ENCODE measurements at places on chromosomes 11 and 22.

GRCh38 chr11:71476926-71477640 lies 24.1 kb downstream of the NADSYN1 start:
- no peak for DNase-seq

DNA sequence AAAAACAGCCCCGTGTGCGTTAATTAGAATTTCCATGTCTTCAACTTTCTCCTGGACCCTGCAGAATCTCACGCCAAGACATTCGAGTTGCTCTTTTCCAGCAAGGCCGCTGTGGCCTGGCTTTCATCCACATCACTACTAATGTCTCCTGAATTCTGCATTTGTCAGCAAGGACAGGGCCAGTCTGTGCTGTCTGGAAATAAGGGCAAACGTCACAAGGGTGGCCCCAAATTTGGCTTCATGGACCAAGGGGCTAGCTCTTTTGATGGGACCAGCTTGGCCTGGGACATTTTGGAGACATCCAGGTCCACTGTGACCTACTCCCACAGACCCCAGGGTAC lies 33.4 kb downstream of the KCNQ1OT1 start:
- DNase-seq: no peak

GRCh38 chr22:31295360-31295759 lies 3.1 kb upstream of the PIK3IP1 start:
- DNase-seq: no peak

GRCh38 chr22:41848468-41848867 lies 15.6 kb downstream of the SREBF2 start:
- DNase-seq: no peak

DNA sequence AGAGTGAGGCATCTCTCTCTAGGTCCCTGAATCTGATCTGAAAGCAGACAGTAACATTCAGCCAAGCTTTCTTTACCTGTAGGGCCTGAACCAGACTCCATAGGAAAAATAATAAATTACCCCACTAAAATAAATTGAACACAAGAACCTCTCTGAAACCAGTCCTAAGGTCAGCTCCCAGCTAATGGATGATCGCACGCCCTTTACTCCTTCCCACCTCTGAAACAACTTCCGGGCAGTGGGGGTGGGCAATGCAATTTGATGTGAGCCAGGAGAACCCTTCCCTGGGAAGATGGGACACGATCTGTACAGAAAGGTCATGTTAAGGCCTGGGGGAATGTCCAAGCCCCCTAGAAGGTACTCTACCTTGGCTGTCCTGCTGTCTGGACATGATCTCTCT lies 71.2 kb downstream of the MICAL3 start:
- no peak for DNase-seq

- no peak for DNase-seq
Observed at GRCh38 chr11:61688365-61689163, 8.4 kb downstream of the DAGLA start.

GRCh38 chr11:67024966-67025365 lies 2.0 kb downstream of the SYT12 start:
- no peak for DNase-seq

GRCh38 chr11:86941077-86941870 lies 13.9 kb downstream of the FZD4 start:
- DNase-seq: no peak

GRCh38 chr11:113023228-113023627 lies 62.0 kb downstream of the NCAM1 start:
- DNase-seq: no peak

DNA sequence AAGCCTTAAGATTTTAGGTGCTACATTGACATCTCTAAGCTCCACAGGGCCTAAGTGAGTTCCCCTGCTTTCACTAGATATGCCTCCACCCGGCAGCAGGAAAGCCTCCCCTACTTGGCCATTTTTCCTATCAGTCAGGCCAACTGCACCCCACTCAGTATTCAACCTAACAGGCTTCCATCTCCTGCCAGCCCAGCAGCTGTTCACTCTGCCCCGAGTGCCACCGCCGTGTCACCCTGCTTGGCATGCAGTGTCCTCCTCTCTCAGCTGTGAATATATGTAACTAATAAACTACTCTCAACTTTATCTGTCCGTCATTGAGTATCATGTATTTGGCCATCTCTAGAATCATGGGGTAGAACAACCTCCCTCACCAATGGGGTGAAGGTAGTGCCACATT lies 9.0 kb upstream of the OR6M1 start:
- DNase-seq: no peak

GRCh38 chr22:36455571-36456463 lies 25.6 kb downstream of the TXN2 start:
- no peak for DNase-seq

DNA sequence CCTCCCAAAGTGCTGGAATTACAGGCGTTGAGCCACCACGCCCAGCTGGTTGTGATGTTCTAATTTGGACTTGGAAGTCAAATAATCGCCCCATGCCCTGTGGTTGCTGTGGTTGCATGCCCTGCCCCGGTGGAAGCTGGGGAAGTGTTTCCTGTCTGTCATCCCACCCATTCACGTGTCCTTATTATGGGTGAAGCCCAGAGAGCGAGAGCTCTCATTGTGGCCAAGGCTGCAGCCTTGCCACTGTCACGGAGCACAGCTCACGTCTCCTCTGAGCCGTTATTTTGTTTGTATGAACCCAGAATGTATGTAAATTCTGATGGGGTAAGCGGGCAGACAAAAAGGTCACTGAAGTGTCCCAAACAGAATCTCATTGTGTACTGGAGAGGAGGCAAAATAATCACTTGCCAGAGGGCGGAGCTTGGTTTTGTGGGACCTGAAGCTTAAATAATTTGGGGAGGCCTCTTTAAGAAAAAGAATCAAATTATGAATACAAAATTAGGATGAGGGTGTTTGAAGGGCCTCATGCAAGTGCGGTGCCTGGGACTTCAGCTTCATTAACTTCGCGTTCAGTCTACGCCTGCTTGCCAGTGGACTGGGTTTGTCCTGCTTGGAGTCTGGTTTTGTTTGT lies 25.8 kb upstream of the TREH start:
- no peak for DNase-seq

DNA sequence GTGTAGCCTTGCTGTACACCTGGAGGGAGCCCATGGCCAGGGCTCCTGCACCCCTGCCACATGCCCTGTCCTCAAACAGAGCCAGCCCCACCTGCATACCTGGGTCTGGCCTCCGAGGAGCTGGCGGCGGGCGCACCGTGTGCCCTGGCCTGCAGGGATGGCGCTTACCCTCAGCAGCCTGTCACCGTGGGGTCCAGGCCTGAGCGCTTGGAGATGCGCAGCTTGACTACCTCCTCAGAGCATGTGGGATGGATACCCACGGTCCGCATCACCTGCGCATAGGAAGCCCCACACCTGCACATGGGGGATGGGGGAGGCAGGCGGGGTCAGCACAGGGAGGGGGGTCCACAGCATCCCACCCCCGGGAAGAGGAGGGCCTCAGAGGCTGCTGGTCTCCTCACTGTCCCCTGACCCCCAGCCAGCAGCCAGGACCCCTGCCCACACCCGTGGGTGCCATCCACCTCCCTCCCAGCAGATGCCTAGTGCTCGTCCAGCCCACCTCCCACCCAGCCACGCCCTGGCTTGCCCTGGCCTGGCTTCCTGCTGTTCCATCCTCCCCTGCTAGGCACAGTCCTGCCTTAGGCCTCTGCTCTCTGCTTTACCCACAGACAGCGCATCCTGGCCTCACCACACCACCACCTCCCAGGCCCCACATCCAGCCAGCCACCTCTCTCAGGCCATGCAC lies 22.4 kb upstream of the GNB1L start:
- no peak for DNase-seq

DNA sequence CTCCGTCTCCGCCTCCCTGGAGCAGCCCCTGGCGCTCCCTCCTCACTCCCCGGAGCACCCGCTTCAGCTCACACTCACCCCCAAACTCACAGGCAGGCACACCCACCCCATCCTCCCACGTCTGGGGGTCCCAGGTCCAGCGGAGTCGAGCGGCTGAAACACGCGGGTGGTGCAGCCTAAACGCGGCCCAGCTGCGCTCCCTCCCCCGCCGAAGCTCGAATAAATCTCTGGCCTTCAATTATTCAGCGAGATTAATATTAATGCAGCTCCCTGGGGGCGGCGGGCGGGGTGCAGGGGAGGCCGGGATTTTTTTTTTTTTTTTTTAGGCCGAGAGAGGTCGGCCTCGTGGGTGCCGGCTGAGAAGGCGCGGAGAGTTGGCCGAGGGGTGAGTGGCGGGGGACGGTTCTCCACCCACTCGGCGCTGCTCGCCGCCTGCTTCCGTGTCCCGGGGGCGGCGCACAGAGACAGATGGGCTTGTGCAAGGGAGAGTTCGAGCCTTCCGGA lies 524 bp upstream of the SLC1A2 start:
- peak; percentile 37 for DNase-seq

DNA sequence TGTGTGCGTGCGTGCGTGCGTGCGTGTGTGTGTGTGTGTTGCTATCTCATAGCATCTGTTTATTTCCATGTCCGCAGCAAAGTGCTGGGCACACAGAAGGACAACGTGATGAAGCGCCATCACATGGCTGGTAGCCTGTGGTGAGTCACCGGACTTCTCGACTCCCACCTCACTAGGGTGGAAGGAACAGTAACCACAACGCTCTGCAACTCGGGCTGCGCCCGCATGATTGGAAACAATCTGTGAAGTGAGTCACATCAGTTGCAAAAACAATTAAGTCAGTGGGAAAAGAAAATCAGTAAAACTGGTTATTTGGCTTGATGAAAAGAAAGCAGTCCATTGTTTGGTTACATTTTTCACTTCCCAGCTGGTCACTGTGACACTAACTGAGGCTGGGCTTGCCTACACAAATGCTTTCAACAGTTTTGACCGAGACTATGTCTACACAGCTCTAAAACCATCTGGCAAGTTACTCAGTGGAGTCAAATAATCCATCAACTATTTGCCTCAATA lies 437.3 kb upstream of the CADM1 start:
- peak; percentile 94 for DNase-seq

GRCh38 chr22:43883012-43883661 lies 8.7 kb downstream of the PNPLA5 start:
- no peak for DNase-seq

DNA sequence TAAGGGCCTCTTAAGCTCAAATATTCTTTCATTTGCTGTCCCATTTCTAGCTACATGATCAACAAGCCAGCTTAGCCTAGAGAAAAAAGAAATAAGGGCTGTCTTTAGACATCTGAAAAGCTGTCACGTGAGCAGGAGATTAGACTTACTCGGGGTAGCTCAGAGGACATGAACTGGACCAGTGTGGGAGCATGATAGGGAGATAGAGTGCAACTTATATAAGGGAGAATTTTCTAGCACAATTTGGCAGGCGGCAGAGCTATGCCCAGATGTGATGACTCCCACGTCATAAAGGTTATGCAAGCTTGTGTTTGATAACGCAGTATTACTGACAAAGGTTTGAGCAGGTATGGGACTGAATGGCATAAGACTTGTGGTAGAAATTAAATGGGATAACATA lies 28.2 kb upstream of the TPBGL start:
- DNase-seq: no peak

- no peak for DNase-seq
Observed at GRCh38 chr11:126914941-126915340, 85.6 kb downstream of the KIRREL3 start.

GRCh38 chr11:120637131-120637530 lies 125.6 kb downstream of the GRIK4 start:
- no peak for DNase-seq

GRCh38 chr11:123474994-123475393 lies 44.9 kb downstream of the GRAMD1B start:
- DNase-seq: no peak

DNA sequence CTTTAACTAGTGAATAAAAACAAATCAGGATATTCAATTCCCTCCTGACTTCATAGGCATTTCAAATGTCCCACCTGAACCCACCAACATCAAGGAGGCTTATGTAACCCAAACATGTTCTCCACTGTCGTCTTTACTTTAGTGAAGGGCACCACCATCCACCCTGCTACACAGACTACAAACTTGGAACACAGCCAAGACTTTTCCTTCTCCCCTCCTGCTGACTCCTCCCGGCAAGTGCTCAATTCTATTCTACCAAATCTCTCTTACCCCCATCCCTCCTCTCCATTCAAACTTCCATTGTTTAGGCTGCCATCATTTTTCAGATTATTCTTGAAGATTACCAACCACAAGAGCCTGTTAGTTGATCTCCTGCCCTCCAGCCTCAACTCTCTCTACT lies 24.3 kb downstream of the SAAL1 start:
- DNase-seq: no peak

DNA sequence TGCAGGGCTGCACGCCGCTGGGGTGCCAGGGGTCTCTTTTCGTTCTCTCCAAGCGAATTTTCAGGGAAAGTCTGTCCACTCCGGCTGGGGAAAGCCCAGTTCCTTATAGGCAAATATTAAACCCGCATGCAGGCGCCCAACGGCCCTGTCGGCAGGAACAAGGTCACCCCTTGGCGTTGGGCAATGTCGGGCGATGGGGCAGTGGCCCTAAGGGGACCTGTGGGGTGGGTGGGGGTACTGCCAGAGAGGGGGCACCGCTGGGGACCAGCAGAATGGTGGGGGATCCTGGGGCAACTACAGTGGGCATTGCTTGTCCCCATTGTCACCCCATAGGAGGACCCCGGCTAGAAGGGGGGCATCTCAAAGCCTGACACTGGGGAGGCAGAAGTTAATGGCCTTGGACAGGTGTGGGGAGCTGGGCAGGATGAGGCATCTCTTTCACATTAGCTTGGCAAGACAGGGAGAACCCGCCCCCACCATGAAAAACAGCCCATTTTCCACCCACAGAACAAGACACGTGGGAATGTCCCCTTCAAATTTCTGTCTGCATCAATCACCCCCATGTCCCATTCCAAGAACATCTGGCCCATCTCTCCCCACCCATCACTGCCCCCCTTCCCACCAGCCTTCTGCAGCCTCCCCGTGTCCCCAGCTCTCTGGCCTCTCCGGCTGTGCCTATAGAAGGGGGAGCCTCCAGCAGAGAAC lies 5.5 kb upstream of the IGF2 start:
- DNase-seq: no peak

GRCh38 chr11:46484101-46484500 lies 92.5 kb upstream of the CHRM4 start:
- no peak for DNase-seq

GRCh38 chr22:37267135-37267587 lies 15.1 kb upstream of the CYTH4 start:
- DNase-seq: no peak

DNA sequence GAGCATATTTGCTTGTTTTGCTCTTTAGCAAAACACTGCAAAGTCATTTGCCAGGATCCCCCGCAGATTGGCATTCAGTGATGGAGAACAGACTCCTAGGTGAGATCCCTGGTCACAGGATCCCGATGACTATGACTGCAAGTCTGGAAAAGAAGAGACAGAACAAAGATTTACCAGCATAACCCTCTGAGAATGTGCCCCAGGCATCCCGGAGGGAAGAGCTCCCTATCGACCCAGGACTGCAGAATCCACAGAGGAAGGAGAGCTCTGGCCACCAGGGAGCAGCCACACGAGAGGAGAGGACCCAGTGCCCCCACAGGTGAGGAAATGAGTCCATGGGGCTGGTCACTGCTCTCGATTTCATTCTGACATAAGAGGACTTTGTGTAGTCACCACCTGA lies 105.2 kb downstream of the ZNF280B start:
- no peak for DNase-seq

DNA sequence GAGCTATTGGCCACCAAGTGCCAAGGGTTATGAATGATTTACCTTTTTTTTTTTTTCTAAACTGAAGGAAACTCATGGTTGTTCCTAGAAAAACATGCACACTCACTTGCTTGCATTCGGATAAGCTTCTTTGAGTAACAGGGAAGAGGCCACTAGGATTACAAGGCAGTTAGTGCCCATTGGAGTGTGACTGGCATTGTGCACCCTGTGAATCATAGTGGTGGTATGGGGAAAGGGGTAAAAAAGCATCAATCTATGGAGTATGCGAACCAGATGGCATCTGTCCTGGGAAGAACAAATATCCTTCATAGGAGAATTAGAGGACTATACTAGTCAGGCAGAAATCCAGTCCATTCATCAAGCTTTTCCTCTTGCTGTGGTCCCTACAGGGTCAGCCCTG lies 24.2 kb downstream of the CD44 start:
- DNase-seq: no peak

Measured in posterior cingulate gyrus (tissue), 11 donors.